CD8-positive, alpha-beta T cell (primary cell): ENCODE measurements at places on chromosomes 2 and 18.

DNA sequence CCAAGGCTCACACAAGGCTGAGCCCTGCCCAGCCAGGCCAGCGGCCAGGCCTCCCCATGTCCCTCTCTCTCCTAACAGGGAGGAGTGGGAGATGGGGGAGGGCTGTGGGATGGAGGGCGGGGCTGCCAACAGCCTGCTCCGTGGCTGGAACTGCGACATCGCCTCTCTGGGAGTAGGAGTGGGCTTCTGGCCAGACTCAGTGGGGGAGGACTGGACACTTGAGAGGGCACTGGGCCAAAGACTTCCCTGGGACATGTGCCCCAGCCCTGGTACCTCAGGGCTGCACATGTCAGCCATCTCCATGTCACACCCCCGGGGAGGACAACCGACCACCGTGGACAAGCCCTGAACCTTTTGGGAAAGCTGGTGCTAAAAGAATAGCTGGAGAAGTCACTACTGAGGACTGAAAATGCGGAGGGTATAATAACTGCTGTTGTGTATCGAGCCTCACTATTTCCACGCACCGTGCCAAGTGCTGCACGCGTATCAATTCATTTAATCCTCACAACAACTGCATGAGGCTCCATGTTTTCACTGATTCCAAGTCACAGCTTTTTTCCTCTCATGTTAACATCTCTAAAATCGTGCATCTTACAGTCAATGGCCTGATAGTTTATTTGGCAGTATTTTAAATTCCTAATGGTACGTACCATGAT, 127.3 kb downstream of the MSH2 start:
- no peak for DNase-seq

DNA sequence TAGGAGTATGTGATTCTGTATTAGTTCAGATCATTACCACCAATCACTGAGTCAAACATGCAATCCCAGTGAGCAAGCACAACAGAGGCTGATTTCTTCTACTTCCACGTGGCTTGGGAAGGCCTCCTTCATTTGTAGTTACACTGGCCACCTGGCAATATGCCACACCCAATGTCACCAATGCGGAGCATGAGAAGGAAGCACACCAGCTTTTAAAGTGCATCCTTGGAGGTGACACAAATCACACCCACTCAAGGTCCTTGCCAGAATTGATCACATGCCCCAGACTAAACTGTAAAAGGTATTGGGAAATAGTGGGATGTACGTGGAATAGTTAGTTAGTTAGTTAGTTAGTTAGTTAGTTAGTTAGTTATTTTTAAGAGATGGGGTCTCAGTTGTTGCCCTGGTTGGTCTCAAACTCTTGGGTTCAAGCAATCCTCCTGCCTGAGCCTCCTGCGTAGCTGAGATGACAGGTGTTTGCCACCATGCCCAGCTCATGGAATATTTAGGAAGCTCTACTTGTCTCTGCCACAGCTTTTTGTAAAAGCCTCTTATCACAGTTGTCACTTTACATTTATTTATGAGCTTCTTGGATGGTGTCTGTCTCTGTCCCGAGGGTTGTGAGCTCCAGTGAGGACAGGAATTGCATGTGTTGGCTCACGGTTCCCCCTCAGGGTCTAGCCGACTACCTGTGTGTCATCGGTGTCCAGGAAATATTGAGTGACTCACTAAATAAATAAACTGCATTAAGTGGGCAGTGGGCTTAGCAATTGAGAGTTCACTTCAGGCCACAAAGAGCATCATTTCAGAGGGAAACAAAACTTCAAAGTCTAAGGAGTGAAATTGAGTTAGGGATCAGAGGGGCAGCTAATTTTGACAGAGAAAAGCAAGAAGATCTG, 28.1 kb upstream of the CAB39 start:
- DNase-seq = no peak

DNA sequence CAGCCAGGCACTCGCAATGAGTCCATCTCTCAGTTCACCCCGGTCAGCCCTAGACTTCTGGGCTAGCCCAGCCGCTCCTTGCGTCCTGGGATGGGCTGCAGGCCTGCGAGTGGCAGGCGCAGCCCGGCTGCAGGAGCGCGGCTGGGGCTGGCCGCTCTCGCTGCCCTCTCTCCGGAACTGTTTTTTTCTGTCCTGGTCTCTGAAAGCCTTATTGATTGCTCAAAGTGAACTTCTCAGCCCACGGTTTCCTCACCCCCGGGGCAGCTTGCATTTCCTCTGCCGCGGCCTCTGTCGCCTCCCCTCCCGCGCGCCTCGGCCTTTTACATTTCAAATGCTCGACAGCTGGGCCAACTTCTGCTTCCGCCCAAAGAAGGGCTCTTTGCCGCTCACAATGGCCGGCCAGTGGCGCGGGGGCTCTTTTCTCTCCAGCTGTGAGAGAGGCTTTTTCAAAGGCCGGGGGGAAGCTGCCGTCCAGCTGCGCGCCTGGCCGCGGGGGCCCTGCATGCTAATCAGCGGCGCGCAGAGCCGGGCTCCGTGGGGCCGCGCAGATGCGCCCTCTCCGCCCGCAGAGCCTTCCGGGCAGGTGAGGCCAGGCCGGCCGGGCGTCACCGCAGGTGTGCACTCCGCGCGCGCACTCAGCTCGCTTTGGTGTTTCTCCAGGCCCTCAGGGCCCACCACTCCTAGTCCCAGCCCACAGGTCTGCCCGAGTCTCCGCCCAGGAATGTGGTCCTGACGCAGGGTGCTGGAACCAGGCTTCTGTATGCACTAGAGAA, 513.8 kb downstream of the RNF144A start:
- peak; percentile 85 for DNase-seq

GRCh38 chr2:206937555-206937954, 1.8 kb upstream of the CPO start:
- no peak for DNase-seq

DNA sequence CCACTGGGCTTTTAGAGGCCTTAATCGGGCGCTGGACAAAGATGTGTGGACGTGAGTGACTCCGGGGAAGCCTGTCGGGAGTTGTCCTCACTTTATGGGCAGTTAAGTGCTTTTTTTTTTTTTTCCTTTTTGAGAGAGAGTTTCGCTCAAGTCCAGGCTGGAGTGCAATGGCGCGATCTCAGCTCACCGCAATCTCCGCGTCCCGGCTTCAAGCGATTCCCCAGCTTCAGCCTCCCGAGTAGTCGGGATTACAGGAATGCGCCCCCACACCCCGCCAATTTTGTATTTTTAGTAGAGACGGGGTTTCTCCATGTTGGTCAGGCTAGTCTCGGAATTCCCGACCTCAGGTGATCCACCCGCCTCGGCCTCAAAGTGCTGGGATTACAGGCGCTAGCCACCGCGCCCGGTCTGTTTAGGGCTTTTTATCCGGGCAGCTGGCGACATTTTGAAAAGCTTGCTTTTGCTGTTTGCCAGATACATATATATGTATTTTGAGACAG, 1.5 kb downstream of the MSH6 start:
- DNase-seq = no peak

DNA sequence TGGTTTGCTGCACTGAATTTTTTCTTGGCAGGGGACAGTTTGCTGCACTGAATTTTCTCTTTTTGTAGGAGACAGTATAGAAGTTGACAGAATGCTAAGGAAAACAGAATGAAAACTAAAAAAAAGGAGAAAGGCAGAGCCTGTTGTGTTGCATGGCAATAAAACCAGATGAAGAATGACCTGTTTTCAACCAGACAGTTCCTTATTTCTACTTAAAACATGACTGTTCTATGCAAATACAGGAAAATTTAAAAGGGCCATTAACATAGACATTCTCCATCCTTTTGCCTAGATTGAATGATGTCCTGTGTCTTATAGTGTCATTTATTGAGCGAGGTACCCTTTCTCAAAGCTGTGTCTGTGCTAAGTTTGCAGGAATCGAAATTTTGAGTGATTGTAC, 33.3 kb downstream of the ABI2 start:
- DNase-seq = no peak

DNA sequence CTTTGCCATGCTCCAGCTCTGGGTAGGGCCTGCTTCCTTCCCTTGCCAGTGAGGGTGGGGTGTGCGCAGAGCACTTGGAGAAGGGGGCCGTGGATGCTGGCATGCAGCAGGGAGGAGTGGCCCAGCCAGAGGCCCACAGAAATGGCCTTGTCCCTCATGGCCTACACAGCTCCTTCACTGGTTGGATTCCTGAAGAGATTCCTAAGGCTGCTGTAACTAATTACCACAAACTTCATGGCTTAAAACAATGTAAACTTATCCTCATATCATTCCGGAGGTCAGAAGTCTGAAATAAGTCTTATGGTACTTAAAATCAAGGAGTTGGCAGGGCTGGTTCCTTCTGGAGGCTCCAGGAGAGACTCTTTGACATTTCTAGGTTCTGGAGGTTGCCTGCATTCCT, 195.2 kb downstream of the GLI2 start:
- no peak for DNase-seq

DNA sequence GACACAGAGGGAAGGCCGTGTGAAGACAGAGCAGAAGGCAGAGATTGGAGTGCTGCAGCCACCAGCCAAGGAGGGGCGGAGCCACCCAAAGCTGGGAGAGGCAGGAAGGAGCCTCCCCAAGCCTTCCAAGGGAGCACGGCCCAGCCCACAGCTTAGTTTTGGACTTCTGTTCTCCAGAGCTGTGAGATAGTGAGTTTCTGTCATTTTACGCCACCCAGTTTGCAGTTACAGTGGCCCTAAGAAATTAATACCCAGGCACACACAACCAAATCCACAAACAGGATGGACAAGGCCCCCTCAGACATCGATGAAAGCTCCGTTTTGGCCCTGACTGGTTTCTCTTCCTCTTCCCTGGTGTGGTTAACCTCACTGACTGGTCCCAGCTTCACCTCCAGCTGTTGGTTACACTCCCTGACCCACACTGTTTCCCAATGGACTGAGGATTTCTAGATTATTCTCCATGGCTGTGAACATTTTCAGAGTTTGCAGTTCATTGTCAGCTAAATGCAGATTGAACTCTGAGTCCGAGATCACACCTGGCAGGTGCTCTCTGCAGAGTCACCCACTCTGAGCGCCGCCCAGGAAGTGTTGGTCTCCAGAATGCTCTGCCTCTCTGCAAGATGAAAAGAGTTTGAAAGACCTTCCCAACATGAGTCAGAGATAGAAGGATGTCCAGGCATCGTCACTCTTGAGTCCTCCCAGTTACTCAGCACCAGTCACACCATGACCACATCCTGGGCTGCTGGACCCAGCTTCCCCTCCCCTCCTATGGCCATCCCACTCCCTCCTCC, 100.2 kb downstream of the TWIST2 start:
- DNase-seq = peak; percentile 40

DNA sequence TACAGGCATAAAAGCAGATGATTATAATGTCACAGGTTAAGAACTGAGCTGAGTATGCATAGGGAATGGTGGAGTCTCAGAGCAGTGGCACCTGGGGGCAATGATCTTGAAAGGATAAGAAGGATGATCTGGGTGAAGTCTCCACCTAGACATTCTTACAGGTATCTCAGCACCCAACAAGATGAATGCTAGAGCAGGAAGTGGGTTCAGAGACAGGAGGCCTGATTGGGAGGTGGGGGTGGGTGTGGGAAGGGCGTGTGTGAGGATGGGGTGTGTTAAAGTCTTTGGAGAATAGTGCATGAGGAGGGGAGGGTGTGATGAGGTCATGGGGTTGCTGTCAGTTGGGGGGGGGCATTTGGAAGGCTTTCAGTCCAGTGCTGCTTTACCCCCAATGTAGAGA, 78.8 kb upstream of the UPP2 start:
- DNase-seq = no peak

DNA sequence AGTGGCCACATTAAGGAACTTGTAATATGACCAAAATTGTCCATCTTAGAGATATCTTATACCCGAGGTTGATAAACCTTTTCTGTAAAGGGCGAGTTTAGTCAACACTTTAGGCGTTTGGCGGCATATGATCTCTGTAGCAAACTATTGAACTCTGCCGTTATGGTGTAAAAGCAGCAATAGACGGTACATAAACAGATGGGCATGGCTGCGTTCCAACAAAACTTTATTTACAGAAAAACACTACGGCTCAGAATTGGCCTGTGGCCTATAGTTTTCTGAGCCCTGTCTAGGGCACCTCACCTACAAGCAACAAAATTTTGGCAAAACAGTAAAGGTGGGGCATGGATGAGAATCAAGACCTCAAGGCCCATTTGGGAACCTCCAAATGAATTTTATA, 121.9 kb upstream of the HAAO start:
- DNase-seq = no peak

- DNase-seq = no peak
Measured at GRCh38 chr2:14712111-14712510, 79.6 kb downstream of the LRATD1 start.

DNA sequence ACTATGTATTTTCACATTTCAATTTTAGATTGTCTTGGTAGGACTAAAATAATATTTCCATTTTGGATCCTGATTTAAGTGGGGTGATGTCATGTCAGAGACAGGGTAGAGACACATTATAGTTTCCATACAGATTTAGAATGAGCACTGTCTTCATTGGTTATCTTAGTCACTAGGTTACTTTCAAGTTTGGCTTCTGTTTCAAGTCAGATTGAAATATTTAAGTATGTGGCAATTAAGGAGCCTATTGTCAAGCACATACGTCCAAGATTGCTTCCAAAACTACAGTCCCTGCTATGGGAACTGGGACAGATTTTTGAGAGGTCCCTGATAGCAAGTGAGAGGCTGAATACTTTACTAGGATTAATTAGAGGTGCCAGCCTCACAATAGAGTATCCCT, 89.2 kb upstream of the FAM117B start:
- no peak for DNase-seq

- no peak for DNase-seq
Measured at GRCh38 chr2:221318376-221319130, 253.6 kb downstream of the EPHA4 start.

DNA sequence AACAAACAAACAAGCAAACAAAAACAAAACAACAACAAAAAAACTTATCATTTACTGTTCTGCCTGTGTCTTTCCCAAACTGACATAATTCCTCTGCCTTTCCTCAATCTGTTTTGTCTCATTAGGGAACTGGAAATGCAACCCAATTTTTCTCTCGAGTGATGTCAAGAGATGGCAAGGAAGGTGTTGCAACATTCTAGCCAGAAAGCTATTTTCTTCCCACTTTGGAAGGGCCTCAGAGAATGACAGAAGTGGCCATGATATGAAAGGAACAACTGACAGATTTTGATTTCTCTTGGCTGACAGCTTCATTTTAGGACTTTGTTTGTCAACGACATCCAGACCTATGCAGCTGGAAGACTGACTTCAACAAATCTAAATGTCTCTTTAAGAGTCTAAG, 24.7 kb downstream of the RND3 start:
- no peak for DNase-seq

DNA sequence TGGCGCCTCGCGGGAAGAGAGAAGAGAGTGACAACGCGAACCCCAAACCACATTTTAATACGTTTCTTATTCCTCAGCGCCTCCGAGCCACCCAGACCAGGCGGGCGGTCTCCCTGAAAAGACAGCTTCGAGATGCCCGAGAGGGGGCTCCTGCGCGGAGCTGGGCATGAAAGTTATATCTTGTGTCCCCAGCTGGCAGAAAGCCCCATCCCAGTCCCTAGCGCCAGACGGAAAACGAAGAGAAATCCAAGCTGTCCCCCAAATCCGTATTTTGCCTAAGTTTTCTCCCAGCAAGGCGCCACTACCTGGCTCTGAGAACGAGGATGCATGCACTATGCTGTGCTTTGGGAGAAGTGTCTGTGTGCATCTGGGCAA, 797 bp downstream of the NXPH2 start:
- DNase-seq = no peak

- DNase-seq = no peak
Measured at GRCh38 chr18:48162956-48163737, 232.7 kb upstream of the SMAD2 start.
